Activated effector memory CD4-positive, alpha-beta T cell treated with Interleukin-2 at 50 U/mL for 16 hours (primary cell): ENCODE measurements at places on chromosomes 1 and 21.

- DNase-seq, result no peak
These were observed 24.2 kb upstream of the OSBPL9 start for GRCh38 chr1:51592711-51593110.

- DNase-seq, result no peak
These were observed at the start of gene ZBTB8A for GRCh38 chr1:32538887-32539583. ZBTB8A (plus strand) TSS chr1:32539427; CDS start chr1:32592932, 53,505 bp downstream.

DNA sequence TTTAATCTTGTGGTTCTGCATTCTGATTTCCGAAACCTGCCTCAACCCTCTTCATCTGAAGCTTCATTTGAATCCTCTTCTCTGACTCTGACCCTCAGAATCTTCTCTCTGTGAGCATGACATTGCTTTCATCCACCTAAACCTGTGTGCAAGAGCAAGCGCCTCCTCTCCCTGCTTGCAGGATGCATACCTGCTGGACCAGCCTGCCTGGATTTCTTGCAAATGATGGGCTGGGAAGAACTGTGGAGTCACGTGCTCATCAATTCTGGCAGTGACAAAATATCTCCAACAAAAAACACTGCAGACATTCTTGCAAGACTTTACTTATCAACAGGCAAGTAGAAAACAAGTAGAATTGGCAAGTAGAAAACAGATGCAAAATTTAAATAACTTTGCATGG lies 20.8 kb upstream of the SLC35F3 start:
- no peak for DNase-seq

GRCh38 chr1:22096463-22096862 lies 44.0 kb downstream of the CDC42 start:
- DNase-seq, result no peak
